Stimulated activated CD4-positive, alpha-beta T cell treated with anti-CD3 and anti-CD28 coated beads, Interleukin-15, amount 100 ng/mL, for 1 hour (primary cell): ENCODE measurements at places on chromosomes 6 and 20.

GRCh38 chr6:8940356-8940755 is 505.0 kb upstream of the SLC35B3 start:
- no peak for DNase-seq

GRCh38 chr6:25006075-25006474 is 70.3 kb upstream of the RIPOR2 start:
- no peak for DNase-seq

- no peak for DNase-seq
Observed at GRCh38 chr20:64194269-64194668, 30.0 kb downstream of the MYT1 start.

GRCh38 chr6:134379076-134379475 is 61.2 kb upstream of the SGK1 start:
- no peak for DNase-seq

GRCh38 chr6:122730775-122731386 is 48.6 kb upstream of the FABP7 start:
- no peak for DNase-seq

GRCh38 chr20:5535125-5535756 is 215.0 kb upstream of the SHLD1 start:
- no peak for DNase-seq

GRCh38 chr6:1087154-1087843 is 224.6 kb upstream of the FOXQ1 start:
- DNase-seq = no peak

- DNase-seq = no peak
Observed at GRCh38 chr20:18728870-18729224, 84.7 kb upstream of the SCP2D1 start.

GRCh38 chr20:29326376-29327070 is 1930.9 kb upstream of the DEFB115 start:
- no peak for DNase-seq

GRCh38 chr6:100568255-100568654 is 103.5 kb upstream of the SIM1 start:
- DNase-seq = no peak

DNA sequence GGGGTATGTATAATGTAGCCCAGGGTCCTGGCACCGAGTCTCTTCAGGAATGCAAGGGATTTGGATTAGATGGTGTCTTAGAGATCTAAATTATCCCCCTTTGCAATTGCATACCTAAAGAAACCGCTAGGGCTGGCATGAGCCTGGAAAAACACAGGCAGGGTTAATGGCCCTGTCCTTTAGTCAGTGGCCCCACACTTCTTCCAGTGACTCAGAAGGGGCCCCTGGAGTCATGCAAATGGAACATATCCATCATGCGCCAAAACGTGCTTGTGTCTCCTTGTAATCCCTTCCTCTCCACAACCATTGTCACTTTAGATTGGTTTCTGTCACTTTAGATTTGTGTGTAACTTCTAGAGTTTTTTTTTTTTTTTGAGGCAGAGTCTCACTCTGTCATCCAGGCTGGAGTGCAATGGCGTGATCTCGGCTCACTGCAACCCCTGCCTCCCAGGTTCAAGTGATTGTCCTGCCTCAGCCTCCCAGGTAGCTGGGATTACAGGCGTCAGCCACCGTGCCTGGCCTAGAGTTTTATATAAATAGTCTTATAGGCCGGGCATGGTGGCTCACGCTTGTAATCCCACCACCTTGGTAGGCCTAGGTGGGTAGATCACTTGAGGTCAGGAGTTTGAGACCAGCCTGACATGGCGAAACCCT is 8.7 kb upstream of the MYBL2 start:
- DNase-seq = no peak

DNA sequence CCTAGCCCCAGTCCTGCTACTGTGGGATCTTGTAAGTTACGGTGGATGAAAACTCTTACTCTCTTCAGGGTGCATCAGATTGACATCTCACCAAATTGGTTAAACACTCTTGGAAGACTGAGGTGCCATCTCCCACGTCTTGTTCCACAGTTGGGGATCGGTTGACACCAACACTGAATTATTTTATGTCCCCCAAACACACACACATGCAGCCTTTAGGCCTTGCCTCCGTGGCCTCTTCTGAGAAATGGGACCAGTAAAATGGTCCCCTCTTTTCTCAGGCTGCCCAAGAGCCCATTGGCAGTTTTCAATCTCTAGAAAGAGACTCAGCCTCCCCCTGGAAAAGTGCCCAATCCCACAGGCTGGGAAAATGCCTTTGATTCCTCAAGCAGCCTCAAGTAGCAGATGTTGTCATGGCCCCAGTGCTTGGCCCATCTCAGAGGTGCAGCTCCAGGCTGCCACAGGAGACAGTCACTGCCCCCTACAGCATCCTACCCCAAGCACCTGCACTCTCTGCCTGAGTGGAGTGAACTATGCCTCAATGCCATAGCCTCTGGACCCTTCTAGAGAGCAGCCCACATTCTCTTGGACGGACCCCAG is 163.9 kb downstream of the ANKRD60 start:
- no peak for DNase-seq

- DNase-seq = no peak
Observed at GRCh38 chr20:44018259-44018941, 103.7 kb downstream of the TOX2 start.

- no peak for DNase-seq
Observed at GRCh38 chr6:33654831-33655554, 33.9 kb downstream of the ITPR3 start.

DNA sequence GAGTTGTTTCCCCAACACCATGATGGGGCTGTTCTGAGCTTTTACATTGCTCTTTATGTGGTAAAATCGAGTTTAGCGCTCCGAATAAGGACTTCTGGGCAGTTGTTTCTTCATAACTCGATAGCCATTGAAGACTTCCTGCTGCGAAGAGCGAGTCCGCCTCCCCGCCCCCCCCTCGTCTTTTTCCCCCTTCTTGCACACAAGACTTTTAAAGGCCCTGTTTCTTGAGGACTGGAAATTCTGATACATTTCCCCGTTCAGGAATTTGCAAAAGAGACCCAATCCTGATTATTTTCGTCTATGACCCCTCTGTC is 1.5 kb upstream of the CITED2 start:
- DNase-seq = no peak

GRCh38 chr20:60152792-60153191 is 194.6 kb downstream of the CDH26 start:
- DNase-seq = no peak

DNA sequence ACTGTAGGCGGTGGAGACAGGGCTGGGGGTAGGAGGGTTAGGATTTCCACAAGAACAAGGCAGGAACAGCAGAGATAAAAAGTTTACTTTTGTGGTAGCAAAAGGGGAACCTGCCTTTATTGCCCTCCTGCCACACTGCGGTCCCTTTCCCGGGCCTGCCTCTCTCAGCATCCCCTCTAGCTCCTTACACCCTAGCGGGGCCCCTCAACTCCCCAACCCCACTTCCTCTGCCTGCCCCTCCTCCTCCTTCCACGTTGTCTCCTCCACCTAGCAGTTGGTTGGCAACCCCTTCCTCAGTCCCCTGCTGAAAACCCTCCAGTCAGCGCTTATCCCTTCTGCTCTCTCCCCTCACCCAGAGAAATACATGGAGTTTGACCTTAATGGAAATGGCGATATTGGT is 714 bp downstream of the AIF1 start:
- no peak for DNase-seq

- DNase-seq = no peak
Observed at GRCh38 chr20:47118206-47118605, 223.6 kb downstream of the EYA2 start.

- no peak for DNase-seq
Observed at GRCh38 chr6:73710470-73710869, 14.5 kb downstream of the CD109 start.

- DNase-seq = no peak
Observed at GRCh38 chr6:165218829-165219228, 90.6 kb downstream of the C6orf118 start.

- no peak for DNase-seq
Observed at GRCh38 chr6:127879685-127880084, 21.2 kb downstream of the THEMIS start.

DNA sequence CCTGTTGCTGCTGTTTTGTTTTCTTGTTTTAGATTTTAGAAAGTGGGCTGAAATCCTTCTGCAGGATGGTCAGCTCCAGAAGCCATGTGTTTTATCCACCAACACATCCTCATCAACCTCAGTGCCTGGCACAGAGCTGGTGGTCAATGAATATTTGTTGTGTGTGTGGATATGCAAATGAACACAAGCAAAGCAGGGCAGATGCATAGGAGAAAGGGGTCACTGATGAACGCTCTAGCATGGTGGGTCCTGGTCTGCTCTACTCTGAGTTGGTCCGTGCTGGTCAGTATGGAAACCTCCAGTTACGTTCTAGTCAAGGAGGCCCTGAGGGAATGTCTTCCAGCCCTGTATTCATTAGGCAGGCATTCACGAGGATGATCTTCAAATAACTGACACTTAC is 682.5 kb downstream of the QKI start:
- DNase-seq = no peak

GRCh38 chr6:104431096-104431495 is 428.6 kb downstream of the HACE1 start:
- DNase-seq = no peak

GRCh38 chr6:25016014-25016720 is 80.4 kb upstream of the RIPOR2 start:
- DNase-seq = no peak

DNA sequence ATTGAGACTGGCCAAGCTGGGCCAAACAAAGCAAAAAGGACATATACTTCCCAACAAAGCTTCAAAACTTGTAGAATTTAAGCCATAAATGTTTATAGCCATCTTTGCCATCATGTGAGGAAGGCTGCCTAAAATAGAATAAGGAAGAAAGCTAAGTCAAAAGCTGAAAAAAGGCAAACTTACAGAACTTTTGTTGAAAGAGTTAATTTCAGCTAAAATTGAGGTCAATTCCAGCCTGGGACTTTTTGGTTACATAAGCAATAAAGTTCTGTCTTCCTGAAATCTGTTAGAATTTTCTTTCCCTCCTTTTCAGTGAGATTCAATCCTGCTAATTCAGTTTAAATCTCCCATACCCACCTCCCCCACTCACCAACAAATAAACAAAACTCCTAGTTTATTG is 227.9 kb upstream of the MARCKS start:
- no peak for DNase-seq

- DNase-seq = no peak
Observed at GRCh38 chr6:42224222-42225028, 6.8 kb upstream of the MRPS10 start.

DNA sequence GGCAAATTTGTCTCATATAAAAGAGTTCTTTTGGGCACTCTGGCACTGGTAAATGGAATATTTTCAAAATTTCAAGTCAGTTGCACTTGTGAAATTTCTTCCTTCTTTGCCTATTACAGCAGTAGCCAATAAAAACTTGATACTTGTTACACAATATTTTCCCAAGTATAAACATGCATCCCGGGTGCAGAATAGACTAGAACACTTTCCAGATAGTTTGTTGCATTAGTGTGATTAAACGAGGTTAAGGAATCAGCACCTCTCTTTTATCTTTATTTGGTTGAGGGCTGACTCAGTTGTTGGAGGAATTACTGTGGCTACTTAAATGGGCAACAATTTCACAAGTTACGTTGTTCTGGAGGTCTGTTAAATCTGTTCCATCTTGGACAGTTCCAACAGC is 467.5 kb downstream of the CDKAL1 start:
- DNase-seq = no peak

- DNase-seq = no peak
Observed at GRCh38 chr20:37233548-37234253, 27.9 kb downstream of the GHRH start.

GRCh38 chr20:19849341-19850197 is 91.5 kb downstream of the RIN2 start:
- DNase-seq = no peak

DNA sequence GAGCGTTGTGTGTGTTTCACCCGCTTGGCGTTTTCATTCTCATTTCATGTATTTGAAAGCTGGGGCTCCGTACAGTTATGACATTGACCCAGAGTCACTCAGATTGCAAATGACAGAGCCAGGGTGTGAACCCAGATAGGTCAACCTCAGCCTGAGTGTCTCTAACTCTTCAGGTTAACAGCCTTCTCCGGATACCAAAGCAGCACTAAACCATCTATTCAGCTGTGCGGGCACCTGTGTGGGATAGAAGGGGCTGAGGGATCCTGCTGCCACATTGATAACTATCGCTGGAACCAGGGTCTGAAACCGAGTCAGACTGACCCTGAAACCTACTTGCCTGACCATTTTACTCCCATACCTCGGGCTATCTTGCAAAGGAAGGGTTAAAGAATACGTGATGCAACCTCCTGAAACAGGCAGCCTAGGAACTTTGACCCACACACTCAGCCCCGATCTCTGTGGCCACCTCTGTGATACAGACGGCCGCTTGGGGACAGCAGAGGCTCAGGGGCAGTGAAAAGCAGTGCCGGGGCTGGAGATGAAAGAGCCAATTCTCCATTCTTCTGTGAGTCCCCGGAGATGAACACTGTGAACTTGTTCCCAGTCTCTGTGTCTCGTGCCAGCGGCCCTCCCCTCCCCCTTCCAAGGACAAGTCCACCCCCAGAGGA is 233.5 kb upstream of the QKI start:
- DNase-seq = no peak

DNA sequence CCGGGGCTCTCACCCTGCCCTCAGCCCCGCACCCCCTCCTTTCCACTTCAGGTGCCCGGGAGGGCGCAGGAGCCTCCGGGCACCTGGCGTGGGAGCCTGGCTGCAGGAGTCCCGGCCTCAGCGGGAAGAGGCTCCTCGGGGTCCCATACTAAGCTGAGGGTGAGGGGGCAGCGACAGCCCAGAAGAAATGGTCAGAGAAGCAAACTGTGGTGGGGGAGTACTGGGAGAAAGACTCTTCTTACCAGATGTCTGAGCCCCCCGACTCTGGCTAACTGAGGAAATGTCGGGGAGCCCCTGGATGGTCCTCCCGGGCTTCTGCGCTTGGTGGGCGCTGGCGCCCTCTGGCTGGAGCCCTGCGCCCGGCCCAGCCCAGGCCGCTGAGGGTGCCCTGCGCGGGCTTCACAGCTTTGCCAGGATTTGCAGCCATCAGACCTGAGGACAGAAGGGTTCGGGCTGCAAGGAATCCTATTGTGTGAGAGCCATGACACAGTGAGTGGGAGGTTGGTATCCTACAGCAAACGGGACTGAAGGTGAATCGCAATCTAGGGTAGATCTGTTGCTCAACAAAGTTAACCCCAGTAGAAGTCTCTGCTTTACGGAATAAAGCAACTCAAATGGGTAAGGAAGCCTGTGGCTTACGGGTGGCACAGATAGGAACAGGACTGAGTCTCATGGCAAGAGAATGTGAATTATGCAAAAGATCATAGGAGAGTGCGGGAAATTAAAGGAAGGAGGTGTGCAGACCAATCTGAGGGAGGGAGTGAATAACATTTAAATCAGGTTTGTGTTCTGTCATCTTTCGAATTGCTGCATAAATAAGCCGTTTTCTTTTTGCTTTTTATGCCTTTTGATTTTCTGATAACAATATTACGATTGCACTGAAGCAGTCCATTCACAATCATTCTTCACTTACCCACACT is 639 bp upstream of the RCAN2 start:
- DNase-seq = no peak

- no peak for DNase-seq
Observed at GRCh38 chr6:22208026-22208425, 88.8 kb downstream of the PRL start.
